ENCODE measurements at places on chromosomes 7 and 10.
A peak's percentile ranks its signal among the peaks of the same experiment; 100 is the strongest.

DNA sequence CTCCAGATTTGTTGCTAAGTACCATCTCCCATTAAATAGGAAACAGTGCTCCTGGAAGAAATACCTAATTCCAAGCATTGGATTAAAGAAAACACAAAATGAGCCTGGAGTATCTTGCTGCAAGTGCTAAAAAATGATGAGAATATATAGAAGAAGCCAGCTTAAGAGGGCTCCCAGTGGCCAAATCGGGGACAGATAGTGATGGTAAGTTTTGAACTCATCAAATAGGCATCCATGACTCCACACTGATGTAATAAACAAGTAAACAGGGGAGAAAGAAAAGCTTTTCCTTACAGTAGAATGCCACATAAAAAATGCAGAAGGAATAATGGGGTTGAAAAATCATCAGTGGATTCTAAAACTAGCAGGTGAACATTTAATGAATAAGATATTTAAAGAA lies 72.4 kb downstream of the CTTNBP2 start:
- no peak for DNase-seq

- peak; percentile 91 for DNase-seq
Observed at GRCh38 chr10:101031796-101032636, 982 bp downstream of the SFXN3 start.

DNA sequence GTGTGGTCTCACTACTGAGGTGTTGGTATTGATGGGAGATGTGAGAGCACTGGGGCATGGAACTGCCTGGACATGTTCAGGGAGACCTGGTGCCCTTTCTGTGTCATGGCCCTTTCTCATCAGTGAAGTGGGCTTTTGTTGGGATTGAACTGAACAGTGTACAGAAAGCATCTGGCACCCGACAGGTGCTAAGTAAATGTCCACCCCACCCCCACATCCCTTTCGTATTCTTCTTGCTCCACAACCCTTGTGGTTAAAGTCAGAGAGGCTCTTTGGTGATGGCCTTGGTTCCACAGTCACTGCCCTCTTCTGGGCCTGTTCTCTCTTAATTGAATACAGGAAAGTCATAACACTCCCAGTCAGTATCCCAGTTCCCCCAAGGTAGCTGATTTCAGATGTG lies 5.4 kb downstream of the NOM1 start:
- no peak for DNase-seq

- DNase-seq: no peak
Observed at GRCh38 chr10:1774796-1775195, 37.5 kb upstream of the ADARB2 start.

DNA sequence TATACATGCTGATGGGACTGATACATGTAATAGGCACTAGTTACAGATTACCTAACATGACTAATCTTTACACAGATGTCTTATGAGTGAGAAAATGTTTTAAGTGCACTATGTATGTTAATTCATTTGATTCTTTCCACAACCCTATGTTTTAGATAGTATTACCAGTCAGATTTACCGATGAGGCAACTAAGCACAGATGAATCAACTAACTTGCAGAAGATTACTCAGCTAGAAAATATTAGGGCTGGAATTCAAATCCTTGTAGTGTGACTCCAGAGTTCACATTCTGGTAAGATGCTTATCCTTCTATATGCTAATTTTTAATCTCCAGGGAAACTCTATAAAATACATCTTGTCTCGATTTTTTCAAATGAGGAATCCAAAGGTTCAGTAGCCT lies 964.9 kb downstream of the REEP3 start:
- DNase-seq: no peak

GRCh38 chr10:6912424-6912823 lies 332.3 kb upstream of the PRKCQ start:
- no peak for DNase-seq

GRCh38 chr10:30832001-30832748 lies 199.5 kb downstream of the ZNF438 start:
- no peak for DNase-seq

DNA sequence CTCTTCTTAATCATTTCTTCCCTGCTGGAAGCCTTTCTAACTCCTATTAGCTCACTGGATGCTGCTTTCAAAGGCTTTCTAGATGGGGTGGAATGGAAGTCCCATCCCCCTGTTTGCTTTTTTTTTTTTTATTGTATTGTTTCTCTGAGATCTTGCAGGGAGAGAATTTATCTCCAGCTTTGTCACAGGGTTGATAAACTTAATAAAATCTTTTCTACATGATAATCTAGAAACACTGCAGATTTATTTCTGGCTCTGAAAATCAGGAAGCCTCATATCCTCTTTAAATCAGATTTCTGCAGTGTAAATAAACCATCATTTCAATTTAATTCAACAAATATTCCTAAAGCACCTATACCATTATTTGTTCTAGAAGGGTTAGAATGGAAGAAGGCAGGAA lies 37.2 kb upstream of the CHCHD3 start:
- no peak for DNase-seq

- DNase-seq: no peak
Observed at GRCh38 chr10:19659920-19660655, 156.1 kb upstream of the PLXDC2 start.

DNA sequence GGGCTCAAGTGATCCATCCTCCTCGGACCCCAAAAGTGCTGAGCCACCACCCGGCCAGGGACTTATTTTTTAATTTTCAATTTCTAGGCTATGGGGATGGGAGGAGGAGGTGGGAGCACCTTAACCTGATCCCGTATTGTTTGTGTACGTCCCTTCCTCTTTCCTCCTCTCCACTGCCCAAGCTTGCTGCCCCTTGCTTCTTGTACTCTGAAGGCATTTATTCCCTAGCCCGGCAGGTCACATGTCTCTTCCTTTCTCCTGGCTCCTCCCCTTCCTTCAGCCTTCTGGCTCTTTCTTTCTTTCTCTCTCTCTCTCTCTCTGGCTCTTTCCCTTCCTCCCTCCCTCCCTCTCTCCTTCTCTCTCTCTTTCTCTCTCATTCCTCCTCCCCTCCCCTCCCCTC lies 56.0 kb downstream of the COL26A1 start:
- no peak for DNase-seq

- DNase-seq: no peak
Observed at GRCh38 chr7:14936554-14936953, 34.0 kb upstream of the DGKB start.

- DNase-seq: peak; percentile 89
Observed at GRCh38 chr10:22325272-22326144, 4.6 kb downstream of the BMI1 start.

GRCh38 chr10:70324339-70324861 lies 40.6 kb upstream of the NPFFR1 start:
- DNase-seq: peak; percentile 60

DNA sequence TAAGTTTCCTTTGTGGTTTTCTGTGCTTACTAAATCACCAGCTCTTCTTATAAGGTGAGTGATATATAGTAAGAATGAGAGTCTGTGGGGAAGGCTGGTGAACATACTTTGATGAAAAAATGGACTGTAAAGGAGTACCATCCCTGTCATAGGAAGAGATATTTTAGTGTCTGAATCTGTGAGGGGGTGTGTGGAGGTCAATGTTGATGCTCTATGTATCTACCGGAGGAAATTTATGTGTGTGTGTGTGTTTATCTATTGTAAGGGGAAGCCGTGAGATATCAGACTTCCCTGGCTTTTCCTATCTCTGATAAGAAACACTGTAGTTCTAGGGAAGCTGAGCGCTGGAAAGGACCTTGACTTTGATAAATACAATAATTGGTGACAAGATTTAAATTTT lies 179.0 kb downstream of the PCDH15 start:
- DNase-seq: no peak

- peak; percentile 80 for DNase-seq
Observed at GRCh38 chr10:71999360-72000072, 35.3 kb downstream of the CHST3 start.

DNA sequence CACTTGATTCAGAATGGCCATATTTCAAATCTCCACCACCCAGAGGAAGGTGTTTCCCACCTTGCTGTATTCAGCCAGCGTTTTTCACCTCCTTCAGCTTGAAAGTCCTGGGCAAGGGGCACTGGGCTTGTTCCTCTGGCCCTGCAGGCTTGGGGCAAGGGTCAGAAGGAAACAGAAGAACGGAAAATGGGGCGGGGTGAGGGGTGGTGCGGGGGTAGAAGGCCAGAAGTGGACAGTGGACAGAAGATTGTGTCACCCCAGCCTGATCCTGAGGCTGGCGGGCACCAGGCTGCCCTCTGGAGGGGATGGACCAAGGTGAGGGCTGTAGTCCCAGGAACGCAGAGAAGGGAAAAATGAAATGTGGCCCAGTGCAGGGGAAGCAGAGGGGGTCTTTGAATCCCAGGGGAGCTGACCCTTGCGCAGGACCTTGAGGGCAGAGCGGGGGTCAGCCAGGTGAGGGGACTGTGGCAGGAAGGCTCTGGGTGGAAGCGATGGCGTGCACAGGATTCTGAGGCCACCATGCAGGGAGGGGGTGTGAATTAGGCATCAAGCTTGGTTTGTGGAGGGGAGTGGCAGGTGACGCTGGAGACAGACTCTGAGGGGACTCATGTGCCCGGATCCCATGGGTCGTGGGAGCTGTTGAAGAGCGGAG lies 23.0 kb downstream of the TMEM120A start:
- no peak for DNase-seq

- no peak for DNase-seq
Observed at GRCh38 chr10:78045237-78045636, 11.6 kb downstream of the RPS24 start.

- no peak for DNase-seq
Observed at GRCh38 chr10:124708922-124709520, 35.2 kb downstream of the FAM53B start.

GRCh38 chr10:53700278-53700677 lies 927.7 kb upstream of the MBL2 start:
- no peak for DNase-seq

- no peak for DNase-seq
Observed at GRCh38 chr10:59585046-59585700, 124.5 kb downstream of the SLC16A9 start.

GRCh38 chr10:63758080-63758479 lies 236.9 kb downstream of the REEP3 start:
- no peak for DNase-seq

GRCh38 chr10:78774999-78775711 lies 293.6 kb upstream of the ZMIZ1 start:
- peak; percentile 72 for DNase-seq

DNA sequence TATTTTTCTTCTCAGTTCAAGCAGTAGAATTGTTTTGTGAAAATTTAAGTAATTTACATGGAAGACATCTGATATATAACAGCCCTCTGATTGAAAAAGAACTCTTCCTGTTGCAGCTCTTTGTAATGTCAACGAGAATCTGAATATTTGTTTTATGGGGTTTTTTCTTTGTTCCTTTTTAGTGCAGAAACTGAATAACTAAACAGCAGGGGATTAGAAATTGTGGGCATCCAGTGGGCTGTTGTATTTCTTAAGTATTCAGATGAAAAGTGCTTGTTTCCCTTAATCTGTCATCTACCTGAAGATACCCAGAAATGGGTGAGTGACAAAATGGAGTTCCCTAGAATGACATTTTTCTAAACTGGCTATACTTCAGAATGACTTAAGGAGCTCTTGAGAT lies 7.4 kb downstream of the ARL4A start:
- DNase-seq: no peak

DNA sequence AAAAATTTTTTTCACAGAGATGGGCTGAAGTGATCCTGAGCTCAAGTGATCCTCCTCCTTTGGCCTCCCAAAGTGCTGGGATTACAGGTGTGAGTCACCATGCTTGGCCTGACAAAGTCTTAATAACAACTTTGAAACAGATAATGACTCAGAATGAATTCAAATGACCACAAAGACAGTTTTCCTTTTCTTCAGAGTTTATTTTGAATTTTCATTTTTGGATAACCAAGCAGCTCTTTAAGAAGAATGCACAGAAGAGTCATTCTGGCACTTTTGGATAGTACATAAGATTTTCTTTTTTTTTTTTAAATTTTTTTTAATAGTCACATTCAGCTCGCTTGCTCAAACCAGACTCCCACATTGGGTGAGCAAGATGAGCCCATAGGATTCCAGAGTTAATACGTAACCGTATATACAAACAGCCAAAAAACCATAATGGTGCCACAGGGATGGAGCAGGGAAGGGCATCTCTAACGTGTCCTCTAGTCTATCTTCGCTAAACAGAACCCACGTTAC lies 43.0 kb upstream of the NMT2 start:
- no peak for DNase-seq

GRCh38 chr10:132704008-132704814 lies 81.7 kb downstream of the NKX6-2 start:
- peak; percentile 46 for DNase-seq

GRCh38 chr10:13813550-13813949 lies 226.8 kb downstream of the PRPF18 start:
- no peak for DNase-seq

- no peak for DNase-seq
Observed at GRCh38 chr10:4361581-4361980, 464.4 kb upstream of the AKR1E2 start.

- no peak for DNase-seq
Observed at GRCh38 chr10:60497364-60497763, 107.7 kb upstream of the ANK3 start.

- DNase-seq: no peak
Observed at GRCh38 chr10:104100795-104101194, 15.1 kb upstream of the COL17A1 start.

DNA sequence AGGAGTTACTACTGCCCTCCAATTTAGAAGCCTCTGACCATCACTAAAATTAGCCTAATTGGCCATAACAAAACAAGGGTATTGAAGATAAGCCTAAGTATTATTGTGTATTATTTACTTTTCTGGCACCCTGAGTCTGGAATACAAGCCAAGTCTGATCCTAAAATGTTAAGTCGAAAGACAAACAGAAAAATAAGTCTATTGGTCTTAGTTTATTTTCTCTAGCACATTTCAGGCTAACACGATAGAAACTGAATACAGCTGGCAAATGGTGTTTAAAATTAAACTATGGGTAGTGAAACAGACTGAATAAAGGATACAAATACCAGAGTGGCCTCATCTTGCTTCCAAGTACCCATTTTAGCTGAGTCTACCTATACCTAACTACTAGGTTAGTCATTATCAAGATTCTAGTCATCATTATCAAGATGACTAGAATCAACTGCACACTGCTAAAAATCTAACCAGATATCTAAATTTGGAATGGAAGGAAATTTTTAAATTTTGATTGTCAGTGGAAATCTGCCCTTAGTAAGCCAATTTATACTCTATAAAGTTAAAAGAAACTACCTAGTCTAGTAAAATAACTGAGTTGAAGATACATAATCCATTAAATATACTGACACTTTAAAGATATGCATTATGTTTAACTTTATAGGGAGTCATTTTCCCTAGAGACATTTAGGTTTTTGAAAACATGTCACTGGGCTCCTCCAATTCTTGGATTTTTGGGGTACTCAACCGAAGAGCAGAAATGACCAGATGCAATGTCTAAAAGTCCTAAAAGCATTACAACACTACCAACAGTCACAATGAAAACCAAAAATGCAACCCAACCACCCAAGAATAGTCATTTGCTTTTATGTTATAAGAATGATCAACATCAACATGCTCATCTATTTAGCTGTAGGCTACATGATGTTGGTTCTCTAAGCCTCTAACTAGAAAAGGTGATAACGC lies 80.9 kb downstream of the NT5C2 start:
- DNase-seq: no peak

Measured in sciatic nerve (tissue), 2 donors.